ENCODE measurements at places on chromosomes 3 and 15.

- no peak for DNase-seq
These were observed 26.5 kb upstream of the CD47 start for GRCh38 chr3:108117241-108117775.

DNA sequence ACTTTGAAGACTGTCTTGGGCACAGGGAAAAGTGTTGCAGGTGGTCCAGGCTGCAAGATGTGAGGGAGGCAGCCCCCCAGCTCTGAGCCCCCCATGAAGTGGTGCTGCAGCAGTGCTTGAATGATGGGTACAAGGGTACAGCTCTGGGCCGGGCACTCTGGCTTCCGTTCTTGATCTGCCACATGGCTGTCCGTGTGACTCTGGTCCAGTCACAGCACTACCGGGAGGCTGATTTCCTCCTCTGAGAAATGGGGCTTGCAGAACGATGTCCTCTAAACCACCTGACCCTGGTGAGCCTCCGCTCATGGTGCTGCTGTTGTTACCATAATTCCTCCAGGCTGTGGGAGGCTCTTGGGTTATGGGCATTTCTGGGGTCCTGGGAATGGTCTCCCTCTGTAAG lies 75.1 kb downstream of the FBLN2 start:
- no peak for DNase-seq

- no peak for DNase-seq
These were observed 271.4 kb upstream of the PPP2R3A start for GRCh38 chr3:135694142-135694541.

DNA sequence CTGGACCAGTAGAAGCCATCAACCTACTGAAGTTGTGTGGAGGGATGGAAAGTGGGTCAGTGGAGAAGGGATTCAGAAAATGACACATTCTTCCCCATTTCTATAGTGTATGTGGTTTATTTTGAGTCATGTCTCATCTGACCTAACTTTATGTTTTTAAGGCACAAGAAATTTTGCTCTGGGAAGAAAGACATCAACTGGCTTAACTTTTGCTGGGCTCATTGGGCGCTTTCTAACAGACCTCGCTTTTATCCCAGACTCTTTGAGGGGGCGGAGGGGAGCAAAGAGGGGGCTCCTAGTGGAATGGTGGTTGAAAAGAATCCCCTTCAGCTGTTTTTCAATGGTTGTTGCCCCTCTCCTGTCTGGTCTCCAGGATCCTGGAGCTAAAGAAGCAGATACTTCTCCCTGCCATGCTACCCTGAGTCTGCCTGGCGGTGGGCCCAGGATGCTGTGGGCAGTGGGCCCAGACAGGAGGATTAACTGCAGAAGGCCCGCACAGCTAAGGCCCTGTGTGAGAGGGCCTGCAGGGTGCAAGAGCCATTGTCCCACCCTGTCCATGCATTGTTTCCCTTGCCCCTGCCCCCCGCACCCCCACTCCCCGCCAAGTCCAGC lies 14.5 kb downstream of the CSRNP1 start:
- no peak for DNase-seq

GRCh38 chr15:101107625-101108460 lies 144.0 kb downstream of the CHSY1 start:
- DNase-seq = no peak

DNA sequence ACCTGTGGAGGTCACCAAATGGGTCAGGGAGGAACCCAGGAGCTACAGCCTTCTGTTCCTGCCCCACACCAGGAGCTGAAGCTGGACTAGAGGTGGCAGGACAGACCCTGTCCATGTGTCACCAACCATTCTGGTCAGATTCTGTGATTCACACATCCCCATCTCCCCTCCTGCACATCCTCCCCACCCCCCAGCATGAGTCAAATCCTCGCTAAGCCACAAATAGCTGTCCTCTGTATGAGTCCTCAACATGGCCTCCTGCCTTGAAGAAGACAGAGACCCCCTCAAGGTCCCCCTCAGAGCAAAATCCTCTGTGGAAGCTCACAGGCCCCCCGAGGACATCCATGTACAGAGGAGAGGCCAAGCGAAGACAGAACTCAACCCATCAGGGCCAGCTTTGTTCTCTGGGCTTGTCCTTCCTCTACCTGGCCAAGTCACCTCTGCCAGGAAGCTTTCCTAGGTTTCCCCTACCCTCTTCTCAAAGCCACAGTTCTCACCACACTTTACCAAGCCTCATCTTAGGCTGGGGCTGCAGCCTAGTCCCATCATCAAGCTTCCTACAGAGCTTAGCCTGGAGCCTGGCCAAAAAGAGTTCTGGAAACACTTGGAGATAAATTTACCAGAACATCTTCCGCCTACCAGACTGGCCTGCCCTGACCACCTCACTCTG lies 17.1 kb downstream of the CACNA2D2 start:
- DNase-seq = no peak

DNA sequence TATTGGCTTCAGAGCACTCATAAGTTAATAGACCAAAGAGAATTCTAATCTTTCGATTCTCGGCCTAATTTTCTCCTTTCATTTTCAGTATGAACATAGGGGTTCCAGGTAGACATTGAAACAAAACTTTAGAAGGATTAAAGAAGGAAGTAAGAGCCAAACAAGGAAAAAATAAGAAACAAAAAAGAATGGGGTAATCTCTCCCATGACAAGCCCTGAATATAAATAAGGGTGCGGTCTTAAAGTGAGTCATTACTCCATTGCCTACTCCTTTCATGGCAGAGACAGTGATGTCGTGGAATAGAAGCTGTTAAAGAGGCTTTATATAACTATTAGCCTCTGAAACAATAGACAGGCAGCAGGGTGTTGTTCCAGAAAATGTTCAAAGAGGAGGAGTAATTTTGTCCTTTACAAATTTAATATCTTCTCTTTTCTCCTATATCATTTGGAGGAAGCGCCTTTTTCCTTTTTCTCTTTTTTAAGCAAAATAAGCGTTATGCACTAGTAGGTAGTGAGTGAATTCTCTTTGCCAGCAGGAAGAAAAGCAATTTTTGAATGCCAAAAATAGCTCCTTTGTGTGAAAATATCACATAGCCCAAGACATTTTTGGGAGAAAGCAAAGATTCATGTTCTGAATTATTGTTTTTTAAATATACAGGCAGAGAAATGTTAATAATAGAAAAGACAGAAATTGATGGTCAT lies 607.9 kb upstream of the KCNMB2 start:
- DNase-seq = no peak

DNA sequence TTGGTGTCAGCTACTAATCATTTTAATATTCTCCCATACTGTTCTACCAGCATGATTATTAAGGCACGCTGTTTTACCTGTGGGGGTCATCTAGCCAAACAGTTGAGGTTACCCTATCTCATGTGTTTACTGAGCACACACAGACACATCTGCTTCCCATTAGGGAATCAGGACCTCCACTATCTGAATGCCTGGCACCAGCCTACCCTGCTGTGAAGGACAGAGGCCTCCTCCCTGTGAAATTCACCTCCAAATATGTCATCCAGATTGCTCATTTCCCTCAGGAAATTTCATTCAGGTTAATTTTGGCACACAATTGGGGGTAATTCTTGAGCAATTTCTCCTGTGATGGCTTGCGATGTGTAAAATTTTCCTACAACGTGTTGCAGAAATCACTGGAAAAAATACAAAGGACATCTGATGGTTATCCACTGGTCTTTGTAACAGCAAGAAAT lies 155.6 kb upstream of the NR2E3 start:
- no peak for DNase-seq

DNA sequence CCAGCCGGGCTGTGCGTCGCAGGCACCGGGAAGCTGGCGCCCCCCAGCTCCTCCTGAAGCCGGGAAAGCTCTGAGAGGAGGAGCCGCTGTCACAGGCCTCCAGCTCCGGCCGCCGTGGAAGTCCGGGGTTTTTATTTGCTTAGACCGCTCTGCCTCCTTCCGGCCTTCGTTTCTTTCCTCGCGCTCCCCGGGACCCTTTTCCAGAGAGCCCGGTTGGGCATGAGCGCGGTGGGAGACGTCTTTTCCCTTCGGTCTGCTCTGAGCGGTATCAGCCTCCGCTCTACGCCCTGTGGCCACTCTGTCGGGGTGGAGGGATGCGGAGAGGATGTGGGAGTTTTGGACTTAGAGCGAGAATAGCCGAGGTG lies 559 bp downstream of the SENP5 start:
- DNase-seq = no peak
